ENCODE measurements at places on chromosomes 3 and 15. TPM values are rescaled to one million over a fixed set of nuclear protein-coding genes. Genes with fewer than 3 reads are reported as not detected.
A peak's percentile ranks its signal among the peaks of the same experiment; 100 is the strongest.

The SLC6A1 gene
- total RNA-seq, result not detected

DNA sequence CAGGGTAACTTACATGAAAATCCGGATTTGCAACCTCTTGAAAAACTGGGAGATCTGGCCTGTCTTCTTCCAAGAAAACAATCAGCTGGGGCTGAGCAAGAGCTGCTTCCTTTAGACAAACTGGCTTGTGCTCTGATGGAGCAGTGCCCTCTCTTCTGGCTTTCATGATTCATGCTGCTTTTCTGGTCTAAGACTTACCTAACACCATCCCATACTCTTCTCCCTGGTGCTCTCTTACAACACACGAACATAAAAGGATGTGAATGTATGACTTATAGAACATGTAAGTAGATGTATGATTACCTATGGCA is 9.9 kb downstream of the TJP1 start:
- peak; percentile 31 for DNase-seq

The SPINK8 gene
- not detected for total RNA-seq

DNA sequence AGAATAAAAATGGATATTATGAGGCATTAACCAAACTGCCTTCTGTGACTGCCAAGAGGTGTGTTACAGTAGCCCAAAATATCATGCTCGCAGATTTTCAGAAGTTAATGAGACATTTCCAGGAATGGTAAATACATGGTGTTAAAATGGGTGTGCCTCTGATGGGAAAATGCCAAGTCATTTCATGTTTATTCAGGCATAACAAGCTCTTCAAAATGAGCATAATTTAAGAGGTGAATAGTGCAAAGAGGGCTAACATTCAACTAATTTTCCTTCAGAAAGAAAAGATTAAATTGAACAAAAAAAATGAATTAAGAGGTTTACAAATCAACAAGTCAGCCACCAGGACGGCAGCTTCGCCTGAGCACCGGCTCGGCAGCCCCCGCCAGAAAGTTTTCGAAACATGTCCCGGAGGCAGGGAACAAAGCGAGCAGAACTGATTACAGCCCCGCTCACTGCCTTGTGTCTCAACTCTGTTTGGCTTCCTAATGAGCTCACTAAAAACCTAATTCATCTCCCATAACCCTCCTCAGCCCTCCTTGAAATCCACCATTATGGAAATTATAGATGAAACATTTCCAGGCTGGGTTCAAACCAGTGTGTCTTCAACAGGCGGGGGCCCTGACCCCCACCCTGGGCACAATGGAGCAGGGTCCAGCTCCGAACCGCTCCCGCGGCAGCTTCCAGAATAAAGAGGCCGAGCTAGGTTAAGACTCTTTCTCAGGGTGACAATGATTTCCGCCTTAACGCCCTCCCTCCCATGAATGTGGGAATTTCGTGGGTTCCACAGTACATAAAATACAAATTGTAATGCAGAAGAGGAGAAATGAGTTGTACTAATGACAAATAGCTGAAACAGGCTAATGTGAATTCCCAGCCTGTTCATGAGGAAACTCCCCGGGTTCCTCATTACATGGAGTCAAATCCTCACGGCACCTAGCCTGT is 43.9 kb downstream of the MEIS2 start:
- no peak for DNase-seq
